ENCODE measurements at places on chromosomes 3 and 15. TPM values are rescaled to one million over a fixed set of nuclear protein-coding genes. Genes with fewer than 3 reads are reported as not detected.
A peak's percentile ranks its signal among the peaks of the same experiment; 100 is the strongest.

Gene ADCY5
- total RNA-seq: 163 TPM

GRCh38 chr3:30779686-30780287 lies 114.7 kb downstream of the GADL1 start:
- DNase-seq: no peak

DNA sequence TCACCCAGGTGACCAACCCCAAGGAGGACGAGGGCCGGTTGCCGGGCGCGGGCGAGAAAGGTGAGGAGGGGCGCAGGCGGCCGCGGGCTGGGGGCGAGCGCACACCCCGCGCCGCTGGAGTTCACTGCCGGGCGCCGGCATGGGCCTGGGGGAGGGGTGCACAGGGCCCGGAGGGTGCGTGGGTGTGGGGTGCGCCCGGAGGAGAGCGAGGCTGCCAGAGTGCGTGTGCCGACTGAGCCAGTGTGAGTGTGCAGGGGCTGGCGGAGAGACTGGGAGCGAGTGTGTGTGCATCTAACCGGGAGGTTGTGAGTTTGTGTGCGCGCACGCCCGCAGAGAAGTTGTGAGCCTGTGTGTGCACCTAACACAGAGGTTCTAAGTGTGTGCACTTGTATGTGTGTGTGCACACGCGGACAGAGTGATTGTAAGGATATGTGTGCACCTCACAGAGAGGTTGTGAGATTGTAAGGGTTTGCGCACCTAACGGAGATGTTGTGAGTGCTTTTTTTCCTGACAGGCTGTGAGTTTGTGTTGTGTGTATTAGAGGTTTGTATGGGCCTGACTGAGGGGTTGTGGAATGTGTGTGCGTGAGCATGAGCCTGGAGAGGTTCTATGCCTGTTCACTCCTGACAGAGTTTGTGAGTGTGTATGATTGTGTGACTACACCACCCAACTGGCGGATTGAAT lies 681 bp downstream of the CTDSPL start:
- no peak for DNase-seq

GRCh38 chr3:71062952-71063772 lies 520.4 kb downstream of the FOXP1 start:
- DNase-seq: no peak

DNA sequence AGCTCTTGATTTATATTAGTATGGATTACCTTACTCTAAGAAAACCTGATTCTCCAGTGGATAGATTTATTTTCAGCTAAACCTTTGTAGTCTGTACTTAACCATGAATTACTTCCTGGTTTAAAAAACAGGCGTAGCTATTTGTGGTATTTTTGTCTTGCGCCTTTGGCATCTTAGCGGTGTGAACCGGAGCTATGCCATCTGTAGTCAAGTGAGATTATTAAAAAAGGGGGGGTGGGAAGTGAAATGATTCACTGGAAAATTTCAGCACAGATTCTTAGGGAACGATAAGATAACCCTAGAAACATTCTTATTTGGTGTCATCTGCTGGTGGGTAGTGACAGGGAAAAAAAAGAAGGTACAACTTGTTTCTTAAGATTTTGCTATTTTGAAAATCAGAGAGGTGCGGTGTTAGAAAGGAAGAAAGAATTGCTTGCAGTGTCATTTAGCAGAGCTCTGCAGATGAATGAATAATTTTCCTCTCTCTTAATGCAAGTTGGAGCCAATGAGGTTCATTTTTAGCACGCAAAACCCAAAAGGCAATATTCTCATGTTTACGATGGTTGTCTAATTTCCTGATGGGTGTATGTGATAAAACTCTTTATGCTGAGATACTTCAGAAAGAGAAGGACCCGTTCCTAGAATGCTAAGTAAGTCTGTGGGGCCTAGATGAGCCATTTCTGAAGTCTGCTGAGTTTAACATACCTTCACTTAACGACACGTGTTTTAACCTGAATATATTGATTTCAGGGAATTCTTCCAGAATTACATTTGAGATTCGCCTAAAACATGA lies 44.0 kb downstream of the PSMD6 start:
- no peak for DNase-seq

DNA sequence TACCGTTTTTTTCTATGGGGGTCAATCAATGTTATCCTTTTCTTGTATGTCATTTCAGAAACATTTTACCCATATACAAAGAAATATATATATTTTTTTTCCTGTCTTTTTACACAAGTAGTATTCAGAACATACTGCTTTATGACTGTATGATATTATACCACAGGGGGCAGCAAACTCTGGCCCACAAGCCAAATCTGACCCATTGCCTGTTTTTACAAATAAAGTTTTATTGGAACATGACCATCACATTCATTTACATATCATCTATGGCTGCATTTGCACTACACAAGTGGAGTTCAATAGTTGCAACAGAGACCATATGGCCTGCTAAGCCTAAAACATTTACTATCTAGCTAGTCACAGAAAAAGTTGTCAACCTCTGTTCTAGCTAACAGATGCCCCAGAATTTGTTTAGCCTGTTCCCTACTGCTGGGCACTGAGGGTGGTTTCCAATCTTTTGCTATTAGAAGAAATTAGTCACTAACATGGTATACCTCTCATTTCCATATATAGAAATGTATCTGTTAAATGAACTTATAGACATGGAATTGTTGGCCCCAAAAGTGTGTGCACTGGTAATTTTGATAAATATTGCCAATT lies 57.7 kb downstream of the BFSP2 start:
- DNase-seq: no peak

GRCh38 chr3:97278506-97278905 lies 464.1 kb downstream of the EPHA6 start:
- no peak for DNase-seq

DNA sequence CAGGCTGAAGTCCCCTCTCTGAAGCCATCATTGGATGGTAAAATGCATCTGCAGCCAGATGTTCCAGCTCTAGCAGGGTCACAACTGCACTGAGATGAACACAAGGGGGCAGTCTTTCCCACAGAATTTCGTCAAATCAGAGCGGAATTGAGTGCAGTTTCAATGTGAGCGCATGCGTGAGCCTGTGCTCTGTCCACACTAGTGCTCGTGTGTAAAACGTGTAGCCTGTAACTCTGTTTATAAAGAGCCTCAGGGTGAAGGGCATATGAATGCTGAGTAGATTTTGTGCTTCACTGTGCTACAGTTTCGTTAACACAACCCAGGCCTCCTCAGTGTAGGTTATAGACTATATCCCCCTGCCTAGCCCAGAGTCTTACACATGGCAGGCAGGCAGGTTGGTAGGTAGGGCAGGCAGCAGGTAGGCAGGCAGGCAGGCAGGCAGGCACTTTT lies 92.7 kb upstream of the GOLGA6L4 start:
- peak; percentile 81 for DNase-seq

DNA sequence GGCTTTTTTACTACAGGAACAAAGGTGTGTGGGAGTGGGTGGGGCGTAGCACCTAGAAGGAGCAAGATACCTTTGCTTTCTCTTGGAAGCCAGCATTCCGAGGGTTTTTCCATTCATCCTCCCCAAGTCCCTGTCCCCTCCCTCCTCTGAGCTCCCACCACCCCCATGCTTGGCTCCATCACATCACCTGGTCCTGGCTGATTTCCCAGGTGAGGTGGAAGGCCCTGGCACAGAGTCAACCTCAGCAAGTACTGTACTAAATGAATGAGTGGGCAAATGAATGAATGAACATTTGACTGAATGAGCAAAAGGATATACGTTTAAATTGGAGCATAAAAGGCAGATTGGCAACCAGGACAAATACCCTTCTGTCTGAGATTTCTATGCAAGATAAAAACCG lies 45.4 kb downstream of the DZIP1L start:
- no peak for DNase-seq

GRCh38 chr3:40206522-40206921 lies 103.0 kb upstream of the EIF1B start:
- no peak for DNase-seq

Gene P2RY1
- total RNA-seq: 3.1 TPM

Gene HAPLN3
- total RNA-seq: 3.6 TPM
